Forelimb muscle (tissue), 1 donor: ENCODE measurements at places on chromosomes 5 and 9.

GRCh38 chr9:72601615-72602014 is 80.2 kb downstream of the TMC1 start:
- DNase-seq: no peak

- no peak for DNase-seq
These were observed 368.4 kb upstream of the GRAMD2B start for GRCh38 chr5:126054577-126055347.

DNA sequence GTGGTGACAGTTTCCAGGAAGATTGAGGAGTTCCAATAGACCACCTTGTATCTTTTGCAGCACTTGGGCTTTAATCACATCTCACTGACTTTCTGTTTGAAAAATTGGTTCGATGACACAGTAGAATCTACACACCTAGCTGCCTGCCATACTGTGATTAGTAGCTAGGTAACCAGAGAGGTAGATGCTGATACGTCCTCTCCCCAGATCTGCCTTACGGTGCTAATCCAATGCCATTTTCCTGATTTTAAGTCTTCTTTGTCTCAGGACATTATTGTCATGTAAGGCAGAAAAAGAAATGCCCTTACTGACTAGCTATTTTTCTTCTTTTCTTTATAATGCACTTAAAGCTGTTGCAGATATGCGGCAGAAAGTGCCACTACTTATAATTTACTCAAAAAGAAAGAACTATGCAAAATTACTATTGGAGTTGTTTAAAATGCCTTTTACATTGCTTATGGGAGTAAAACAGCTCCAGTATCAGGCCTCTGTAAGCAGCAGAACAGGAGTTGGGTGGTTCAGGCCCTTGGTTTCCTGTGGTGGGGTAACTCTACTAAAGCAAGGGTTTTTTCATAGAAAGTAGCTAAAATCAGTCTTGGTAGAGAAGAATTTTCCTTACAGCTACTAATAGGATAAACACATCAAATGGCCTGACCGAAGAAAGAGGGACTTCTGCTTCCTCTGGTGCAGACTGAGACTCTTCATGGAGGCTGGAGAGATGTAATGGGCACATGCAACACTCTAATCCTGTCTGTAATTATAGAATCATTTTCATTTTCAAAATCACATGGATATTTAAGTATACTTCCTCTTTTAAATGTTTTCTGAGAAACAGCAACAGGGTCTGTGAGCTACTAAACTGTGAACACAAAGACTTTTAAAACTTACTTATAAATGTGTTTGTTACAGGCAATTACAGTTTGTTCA is 177.2 kb downstream of the MAPKAP1 start:
- DNase-seq: no peak

GRCh38 chr5:109865637-109866036 is 175.9 kb downstream of the MAN2A1 start:
- DNase-seq: no peak

- no peak for DNase-seq
These were observed 134.2 kb downstream of the ADAMTS2 start for GRCh38 chr5:179211068-179211467.

DNA sequence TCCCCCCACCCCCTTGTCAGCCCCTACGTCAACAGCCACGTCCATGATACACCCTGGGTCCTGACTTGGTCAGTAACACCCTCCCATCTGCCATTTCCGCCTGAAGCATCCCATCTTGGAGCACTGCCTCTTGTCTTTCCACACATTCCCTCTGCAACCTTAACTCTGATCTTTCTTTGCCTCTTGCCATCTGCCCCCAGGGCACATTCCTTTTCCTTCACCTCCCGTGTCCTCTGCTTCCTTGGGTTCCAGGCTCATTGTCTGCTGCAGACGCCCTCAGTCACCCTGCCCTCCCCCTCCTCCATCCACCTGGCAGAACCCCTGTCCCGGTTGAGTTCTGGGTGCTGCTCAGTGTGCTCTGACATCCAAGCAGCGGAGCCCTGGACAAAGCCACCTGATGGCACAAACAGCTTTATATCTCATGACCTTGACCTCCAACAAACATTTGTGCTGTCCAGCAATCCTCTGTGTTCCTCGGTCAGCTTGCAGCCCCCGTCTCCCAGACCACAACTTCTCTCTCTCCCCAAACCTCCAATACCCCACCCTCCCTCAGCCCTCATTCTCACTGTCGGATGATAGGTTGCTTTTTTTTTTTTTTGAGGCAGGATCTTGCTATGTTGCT is 97.7 kb upstream of the IER5L start:
- DNase-seq: no peak

- DNase-seq: no peak
These were observed 91.6 kb upstream of the TAF11L2 start for GRCh38 chr5:17406423-17406838.

GRCh38 chr5:10173716-10174115 is 76.0 kb downstream of the ATPSCKMT start:
- no peak for DNase-seq

GRCh38 chr5:59039296-59040023 is 456.6 kb downstream of the RAB3C start:
- DNase-seq: no peak

DNA sequence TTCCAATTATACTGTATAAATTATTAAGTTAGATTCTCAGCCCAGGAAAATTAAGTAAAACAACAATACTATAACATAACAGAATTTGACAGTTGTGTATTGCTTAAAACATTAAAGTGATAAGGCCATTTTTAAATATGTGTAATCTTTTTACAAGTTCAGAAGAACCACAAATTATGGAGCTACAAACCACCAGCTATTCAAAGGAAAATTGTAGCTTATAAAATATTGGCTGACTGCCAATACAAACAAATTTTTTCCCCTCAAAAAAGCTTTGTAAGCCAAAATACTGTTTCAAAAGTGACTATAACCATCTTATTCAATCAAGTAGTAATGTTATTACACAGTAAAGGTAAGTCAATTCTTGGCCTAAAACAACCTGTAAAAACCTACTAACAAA is 21.9 kb downstream of the STRBP start:
- DNase-seq: no peak

GRCh38 chr5:14705556-14705955 is 41.0 kb downstream of the OTULIN start:
- DNase-seq: no peak
